ENCODE measurements at places on chromosomes 2 and 18.
A peak's percentile ranks its signal among the peaks of the same experiment; 100 is the strongest.

DNA sequence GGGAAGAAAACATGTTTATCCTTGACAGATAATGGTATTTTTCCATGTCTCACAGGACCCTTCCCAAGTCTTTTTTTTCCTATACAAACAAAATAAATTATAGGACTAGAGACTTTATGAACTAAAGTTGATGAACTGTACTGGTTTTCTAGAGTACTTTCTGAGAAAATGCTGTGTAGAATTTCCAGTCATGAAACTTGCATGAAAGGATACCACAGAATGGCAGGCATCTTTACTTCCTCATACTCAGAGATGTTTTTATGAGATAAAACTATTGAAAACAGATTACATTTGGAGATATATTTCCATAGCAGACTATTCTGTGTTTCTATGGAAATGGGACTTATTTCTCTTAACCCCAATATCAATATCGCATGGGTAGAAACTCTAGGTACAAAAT, 403.5 kb downstream of the PARD3B start:
- no peak for DNase-seq

DNA sequence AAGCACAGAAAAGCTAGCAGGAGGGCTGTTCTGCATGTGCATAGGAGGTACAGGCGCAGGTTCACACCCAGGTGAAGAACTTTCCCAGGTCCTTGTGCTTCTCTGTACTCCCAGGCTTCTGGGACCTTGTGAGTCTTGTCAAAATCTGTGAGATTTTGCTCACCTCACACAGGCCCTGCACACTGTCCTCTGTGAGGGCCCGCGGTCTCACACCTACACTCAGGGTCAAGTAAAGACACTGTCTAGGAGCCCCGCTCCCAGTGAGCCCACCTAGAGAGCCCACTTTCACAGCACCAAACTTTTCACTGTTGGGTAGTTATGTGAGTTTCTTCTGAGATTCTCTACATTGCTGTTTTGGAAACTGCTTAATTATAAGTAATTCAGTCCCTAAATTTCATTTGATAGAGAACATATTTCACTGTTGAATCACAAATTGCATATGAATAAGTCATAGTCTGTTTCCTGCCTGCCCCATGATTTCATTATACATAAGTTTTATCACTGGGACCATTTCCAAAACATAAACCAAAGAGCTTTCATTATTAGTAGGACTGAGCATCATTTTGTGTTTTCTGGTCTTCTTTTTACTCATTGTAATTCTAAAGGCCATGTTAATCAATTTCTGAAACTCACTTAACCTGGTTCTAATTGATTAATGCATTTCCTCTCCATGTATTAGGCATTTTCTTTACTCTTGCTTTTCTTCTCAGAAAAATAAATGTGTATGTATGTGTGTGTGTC, 234.2 kb upstream of the SPOPL start:
- no peak for DNase-seq

DNA sequence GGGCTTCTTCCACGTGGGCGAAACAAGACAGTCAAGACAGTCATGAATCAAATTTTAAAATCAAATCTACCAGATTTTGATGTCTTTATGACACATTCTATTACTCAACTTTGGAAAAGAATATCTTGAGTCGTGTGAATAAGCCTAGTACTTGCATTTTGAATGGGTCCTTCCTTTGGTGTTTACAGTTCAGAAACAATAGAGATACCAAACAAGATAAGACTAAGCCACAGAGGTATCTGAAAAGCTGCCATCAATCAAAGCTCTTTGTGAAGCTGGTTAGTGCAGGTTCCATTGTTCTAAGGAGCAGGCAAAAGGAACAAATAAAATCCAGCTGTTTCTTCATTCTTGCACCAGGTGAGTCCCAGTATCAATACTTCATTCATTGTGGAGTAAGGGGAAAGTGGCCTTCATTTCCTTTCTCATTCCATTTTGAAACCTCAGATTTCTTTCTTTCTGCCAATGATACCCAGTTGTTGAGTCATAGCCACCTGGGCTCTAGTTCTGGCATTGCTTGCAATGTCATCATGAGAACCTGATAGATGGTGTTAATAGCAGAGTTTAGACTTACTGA, 151.7 kb upstream of the L3MBTL4 start:
- DNase-seq: no peak

GRCh38 chr2:88686320-88686719, 5.2 kb upstream of the RPIA start:
- DNase-seq: no peak

GRCh38 chr2:96538487-96539214, 2.1 kb downstream of the ARID5A start:
- peak; percentile 56 for DNase-seq

DNA sequence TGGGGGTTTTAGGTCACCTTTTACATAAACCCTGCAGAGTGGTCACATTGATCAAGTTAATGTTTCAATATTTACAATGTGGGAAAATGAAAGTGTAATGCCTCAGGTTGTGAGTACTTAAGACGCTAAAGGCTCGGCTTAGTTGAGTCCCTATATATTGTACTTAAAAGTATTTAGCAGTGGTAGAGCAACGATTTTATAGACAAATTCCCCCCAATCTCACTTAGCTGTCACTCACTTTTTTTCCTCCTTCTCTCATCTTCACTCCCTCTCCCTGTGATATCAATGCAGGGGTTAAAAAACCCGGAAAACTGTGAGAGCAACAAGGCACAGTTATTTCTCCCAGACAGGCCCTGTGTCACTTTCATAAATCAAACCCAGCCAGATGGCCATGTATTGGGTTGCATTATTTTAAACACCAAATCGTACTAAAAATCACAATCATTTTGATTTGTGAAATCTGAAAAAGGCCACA, 5.4 kb downstream of the POU3F3 start:
- DNase-seq: no peak

GRCh38 chr2:24731923-24732322, 61.3 kb downstream of the PTRHD1 start:
- DNase-seq: no peak

DNA sequence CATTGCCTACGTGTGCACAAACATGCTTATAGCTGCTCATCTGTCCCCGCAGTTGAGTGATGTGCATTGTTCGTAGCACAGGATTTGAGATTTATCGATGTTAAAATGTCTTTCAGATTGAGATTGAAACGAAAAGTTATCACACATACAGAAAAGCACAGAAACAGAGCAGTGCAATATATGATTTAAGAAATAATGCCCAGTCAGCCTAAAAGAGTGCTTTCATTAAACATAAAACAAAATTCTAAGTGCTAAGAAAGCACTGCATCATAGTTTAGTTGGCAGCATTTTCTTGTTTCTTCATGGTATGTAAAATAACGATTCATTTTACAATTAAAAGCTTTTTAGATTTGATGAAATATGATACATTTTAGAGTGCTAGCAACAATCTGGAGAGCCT, 31.9 kb upstream of the GORASP2 start:
- DNase-seq: no peak

- no peak for DNase-seq
Measured at GRCh38 chr2:63819765-63820717, 21.7 kb upstream of the UGP2 start.

DNA sequence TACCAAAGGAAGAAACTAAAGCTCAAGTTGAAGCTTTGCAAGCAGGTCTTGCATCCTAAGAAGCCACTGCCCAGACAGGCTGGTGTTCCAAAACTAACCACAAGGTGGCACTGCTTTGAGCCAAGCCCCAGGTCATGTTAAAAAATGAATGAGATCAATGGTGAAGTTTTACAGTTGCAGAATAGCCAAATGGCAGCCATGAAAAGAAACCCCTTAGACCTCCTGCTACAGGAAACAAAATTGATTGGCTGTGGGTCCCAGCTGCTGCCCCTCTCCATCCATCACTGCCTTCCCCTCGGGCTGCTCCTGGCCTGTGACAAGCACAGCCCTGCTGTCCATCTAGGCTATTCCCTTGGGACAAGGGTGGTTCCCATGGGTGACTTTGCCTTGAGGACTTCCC, 20.7 kb upstream of the MREG start:
- DNase-seq: peak; percentile 87

DNA sequence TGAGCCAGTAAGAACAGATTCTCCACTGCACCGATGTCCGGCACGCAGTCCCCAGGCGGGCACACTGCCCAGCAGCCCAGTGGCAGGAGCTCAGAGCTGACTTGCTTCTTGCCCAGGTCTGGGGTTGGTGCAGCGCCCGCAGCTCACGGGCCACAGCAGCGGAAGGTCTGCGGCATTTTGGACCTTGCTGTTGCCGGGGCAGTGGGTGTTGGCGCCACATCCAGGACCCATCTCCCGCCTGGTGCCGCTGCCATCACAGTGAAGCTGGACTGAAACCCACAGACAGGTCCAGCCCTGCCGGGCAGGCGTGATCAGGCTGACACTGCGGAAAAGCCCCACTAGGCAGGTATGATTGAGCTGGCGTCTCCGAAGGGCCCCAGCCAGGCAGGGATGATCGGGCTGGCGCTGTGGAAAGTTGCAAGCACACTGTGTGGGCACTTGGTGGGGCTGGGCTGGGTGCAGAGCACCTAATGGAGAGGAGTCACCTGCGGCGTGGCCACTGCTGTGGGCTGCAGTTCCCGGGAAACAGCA, 75.5 kb downstream of the SLC66A2 start:
- no peak for DNase-seq

DNA sequence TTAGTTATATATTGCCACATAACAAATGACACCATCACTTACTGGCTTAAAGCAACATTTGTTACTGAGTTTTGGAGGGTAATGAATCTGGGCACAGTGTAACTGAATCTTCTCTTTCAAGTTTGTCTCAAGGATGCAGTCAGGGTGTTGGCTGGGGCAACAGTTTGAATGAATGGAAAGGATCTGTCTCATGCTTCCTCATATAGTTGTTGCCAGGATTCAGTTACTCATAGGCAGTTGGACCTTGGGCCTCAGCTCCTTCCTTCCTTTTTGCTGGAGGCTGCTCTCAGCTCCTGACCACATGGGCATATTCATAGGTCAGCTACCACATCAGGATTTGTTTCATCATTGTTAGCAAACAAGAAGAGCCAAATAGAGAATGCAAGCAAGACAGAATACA, 466.1 kb upstream of the MC4R start:
- no peak for DNase-seq

DNA sequence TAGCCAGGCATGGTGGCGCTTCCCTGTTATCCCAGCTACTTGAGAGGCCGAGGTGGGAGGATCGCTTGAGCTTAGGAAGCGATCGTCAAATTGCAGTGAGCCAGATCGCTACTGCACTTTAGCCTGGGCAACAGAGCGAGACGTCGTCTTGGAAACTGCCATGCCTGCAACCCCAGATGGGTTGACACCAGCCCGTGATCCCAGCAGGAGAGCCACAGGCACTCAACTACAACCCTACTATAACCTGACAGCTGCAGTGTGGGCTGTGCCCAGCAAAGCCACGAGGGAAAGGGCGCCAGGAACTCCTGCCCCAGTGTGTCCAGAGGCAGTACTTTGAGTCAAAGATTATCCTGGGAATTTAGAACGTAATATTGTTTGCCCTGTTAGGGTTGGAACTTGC, 85.6 kb downstream of the SS18 start:
- DNase-seq: no peak

DNA sequence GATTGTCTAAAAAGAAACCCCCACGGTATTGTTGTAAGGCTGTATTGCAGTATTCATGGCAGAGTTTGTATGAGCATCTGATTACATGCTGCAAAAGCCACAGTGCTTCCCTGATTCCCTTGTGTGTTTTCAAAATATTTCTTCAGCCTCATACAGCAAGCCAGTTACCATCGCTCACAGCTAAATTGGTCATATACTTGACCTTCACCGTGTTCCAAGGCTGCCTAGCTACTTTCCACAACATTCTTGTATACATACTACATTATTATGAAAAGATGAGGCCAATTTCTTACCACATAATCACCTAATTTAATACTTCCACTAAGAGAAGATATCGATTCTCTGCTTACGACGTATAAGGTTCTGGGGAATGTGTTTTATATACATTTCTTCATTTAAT, 576.3 kb upstream of the CNTNAP5 start:
- no peak for DNase-seq

DNA sequence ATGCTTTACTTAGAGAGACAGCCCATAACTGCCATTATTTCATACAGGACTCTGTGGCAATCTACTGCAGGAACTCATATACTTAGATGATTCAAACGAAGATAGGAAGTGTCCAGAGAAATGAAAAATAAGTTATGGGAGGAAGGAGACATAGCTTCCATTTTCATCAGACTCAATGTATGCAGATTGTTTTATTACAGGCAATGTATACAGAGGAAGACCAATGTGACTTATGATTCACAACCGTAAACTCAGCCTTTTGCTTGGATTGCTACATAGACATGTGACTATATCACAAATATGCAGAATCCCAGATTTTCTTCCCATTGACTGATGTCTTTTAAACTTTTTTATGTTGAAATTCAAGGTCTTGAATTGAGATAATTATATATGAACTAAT, 793.4 kb downstream of the SATB2 start:
- no peak for DNase-seq

GRCh38 chr18:11327391-11328009, 178.1 kb upstream of the PIEZO2 start:
- DNase-seq: no peak

DNA sequence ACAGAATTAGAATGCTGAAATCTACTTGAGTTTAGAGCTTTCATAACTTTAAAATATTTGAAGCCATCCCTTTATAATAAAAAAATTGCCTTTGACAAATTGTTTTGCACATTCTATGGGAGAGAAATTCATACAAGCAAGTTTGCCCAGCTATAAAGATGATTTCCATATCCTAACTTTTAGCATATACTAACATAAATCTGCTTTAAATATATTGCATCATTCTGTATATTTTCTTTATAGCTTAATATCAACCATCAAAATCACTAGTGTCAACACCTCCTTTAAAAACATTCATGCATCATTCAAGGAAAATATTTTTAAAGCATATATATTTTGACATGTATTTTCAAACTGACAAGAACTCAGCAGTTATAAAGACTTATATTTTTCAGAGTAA, 49.9 kb downstream of the WDPCP start:
- DNase-seq: no peak

DNA sequence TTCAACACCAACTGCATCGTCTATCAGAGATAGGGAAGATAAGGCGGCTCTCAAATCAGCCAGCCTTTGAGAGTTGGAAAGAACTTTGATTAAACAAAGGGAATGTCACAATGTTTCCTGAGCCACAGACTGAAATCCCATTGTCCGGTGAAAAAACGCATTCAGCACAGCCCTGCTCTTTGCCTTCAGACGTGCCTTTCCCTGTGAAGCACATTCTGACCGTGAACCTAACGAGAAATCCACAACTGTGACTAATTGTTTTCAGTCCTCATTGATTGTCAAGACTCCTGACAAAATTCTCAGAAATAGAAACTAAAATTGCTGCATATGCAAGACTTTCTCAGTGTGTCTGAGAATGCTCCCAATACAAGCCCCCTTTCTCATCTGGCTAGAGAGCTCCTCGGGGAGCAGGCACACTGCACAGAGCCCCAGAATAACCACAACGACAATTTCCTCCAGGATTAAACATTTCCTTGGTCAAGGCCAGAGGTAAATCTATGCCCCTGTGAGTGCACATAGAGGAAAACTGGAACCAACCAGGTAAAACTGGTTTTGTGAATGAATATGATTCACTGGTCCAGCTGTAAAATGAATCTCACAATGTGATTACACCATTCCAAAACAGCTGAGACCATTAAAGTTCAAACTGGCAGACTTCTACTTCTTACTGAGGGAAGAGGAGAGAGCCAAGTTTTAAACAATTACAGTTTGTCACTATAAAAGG, 561.9 kb upstream of the ID2 start:
- DNase-seq: no peak

Data from thymus (tissue), 14 donors.